ENCODE measurements at places on chromosomes 1 and 21. TPM values are rescaled to one million over a fixed set of nuclear protein-coding genes. Genes with fewer than 3 reads are reported as not detected.

DNA sequence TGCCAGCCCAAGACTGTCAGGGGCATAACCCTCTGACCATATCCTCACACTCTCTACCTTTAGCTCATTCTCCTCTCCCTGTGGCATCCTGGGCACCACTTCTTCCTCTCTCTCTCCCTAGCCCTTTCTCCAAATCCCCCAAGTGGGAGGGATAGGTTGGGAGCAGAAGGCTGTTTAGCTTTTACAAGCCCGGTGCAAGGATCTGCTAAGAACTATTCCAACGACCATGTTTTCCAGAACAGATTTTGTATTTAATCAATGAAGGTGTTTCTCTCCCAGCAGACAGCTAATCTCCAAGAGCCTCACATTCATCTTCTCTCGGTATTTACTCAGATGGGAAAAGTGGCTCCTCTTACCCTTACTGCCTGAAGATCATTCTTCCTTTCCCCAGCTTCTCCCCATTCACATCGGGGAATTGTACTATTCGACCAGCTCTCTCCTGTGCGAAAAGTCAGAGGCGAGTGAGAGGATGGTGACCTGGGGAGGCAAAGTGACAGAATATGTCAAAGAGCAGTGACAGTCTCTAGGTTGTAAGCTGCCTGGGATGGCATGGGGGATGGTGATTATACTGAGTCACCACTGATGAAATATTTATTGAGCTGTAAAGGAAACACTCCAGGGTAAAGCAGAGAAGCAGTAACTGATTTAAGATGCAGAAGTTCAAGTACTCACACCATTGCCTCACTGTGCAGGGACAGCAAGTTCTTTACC lies 47.0 kb upstream of the RBM15 start:
- DNase-seq, result peak; percentile 12

Gene FAM78B
- 0.38 TPM for total RNA-seq

Gene KRTAP10-3
- not detected for total RNA-seq

GRCh38 chr1:30672661-30673060 lies 50.7 kb downstream of the MATN1 start:
- no peak for DNase-seq

DNA sequence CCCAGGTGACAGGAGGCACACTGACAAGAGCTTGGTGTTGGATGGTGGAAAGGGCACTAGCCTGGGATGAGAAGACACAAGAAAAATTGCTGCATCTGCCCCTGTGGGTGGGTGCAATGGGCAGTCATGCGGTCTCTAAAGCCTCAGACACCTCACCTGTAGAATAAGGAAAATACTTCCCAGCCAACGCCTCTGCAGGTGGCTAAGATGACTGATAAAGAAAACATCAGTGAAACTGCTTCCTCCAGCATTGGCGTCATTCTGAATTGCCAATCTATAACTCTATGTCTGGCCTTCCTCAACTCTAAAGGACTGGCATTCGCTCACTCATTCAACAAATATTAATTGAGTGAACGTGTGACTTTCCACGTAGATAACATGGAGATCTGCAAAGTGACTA lies 100.4 kb upstream of the F3 start:
- no peak for DNase-seq

Gene PRAMEF5
- total RNA-seq, result not detected

DNA sequence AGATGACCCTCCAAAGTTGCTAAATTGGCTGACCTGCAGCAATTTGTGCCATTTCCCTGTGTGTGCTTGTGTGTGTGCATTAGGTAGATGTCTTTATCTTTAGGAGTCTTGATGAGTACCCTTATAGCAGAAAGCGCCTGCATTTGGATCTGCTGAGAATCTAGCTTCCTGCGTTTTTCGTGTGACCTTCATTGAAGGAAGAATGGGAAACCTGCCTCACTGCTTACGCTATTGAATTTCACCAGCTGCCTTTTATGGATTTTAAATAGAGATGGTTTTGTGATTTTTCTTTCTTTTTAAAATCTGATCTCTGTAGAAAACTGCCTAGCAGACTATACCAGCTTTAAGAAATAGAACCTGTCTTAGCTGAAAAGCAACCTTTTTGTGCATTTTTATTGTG lies 124.5 kb downstream of the CACHD1 start:
- DNase-seq, result no peak

- DNase-seq, result no peak
Observed at GRCh38 chr1:198558402-198558801, 17.9 kb upstream of the ATP6V1G3 start.

DNA sequence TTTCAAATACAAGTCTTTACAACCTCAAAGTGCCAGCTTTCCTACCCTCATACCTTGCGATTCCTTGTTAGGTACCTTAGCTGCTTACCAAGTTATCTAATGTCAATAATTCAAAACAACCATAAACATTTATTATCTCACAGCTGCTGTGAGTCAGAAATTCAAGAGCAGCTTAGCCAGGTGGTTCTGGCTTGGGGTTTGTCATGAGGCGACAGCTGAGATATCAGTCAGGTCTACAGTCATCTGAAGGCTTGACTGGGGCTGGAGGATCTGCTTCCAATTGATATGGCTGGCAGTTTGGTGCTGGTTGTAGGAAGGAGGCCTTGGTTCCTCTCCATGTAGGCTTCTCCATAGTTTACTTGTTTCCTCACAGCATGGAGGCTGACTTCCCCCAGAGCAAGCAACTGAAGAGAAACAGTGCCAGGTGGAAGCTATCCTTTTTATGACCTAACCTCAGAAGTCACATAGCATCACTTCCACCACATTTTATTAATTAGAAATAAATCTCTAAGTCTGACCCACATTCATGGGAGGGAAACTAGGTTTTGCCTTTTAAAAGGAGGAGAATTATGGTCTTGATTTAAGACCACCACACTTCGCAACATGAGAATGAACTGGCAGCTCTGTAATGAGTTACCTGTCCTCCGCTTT lies 103.3 kb upstream of the FGGY start:
- no peak for DNase-seq

DNA sequence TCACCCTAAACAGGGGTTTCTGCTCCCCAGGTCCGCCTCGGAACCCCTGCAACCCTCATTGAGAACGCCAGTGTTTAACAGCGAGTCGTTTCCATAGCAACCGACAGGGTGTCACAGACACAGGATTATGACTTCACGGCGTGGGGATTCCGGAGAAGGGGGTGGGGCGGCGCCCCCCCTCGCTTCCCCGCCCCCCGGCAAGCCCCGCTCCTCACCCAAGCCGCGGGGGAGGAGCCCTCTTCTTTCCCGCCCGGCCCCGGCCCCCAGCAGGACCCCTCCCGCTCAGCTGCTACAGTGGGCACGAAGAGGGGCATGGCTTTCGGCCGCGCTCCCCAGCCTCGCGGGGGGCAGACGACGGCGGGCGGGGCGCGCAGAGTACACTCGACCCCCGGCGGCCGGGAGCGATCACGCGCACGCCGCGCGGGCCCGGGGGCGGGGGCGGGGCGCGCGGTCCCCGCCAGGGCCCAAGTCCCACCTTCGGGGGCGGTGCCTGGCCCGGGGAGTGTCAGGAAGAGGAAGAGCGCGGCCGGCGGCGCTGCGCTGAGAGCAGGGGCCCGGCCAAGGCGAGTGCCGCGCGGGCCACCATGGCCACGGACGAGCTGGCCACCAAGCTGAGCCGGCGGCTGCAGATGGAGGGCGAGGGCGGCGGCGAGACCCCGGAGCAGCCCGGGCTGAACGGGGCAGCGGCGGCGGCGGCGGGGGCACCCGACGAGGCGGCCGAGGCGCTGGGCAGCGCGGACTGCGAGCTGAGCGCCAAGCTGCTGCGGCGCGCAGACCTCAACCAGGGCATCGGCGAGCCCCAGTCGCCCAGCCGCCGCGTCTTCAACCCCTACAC lies at the start of gene EFHD2:
EFHD2 (plus strand) TSS at position 501 of the 835 bp plus-strand sequence; CDS start at position 585, 84 bp downstream.
- DNase-seq, result peak; percentile 89

- no peak for DNase-seq
Observed at GRCh38 chr1:55622074-55622473, 406.9 kb upstream of the USP24 start.

DNA sequence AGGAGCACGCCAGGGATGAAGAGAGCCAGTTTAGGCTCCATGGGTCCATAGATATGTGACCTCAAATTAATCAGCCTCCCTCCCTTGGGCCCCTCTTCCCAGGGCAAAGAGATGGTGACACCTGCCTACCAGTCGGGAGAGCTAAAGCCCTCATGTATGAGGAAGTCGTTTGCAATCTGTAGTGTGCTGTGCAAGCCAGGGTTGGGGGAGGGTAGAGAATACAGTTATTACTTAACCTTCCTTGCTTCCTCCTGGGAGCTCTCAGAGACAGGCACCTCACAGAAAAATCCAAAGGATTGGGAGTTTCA lies 4.0 kb downstream of the PGLYRP4 start:
- DNase-seq, result no peak

DNA sequence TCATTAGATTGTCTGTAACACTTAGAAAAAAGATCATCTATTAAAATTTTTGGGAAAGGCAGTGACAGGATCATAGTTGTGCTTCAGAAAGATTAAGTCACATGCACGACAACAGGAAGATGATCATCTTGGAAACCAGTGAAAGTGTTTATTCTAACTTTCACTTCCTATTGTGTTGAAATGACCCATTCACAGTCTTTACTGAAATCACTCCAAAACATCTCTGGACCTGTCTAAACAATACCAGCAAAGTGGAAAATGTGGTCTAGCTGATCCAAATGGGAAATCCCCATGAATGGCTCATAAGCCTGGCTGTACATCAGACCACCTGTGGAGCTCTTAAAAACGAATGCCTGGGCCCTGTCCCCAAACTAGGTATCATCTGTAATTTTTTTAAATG lies 111.1 kb upstream of the ETV3 start:
- DNase-seq, result no peak

DNA sequence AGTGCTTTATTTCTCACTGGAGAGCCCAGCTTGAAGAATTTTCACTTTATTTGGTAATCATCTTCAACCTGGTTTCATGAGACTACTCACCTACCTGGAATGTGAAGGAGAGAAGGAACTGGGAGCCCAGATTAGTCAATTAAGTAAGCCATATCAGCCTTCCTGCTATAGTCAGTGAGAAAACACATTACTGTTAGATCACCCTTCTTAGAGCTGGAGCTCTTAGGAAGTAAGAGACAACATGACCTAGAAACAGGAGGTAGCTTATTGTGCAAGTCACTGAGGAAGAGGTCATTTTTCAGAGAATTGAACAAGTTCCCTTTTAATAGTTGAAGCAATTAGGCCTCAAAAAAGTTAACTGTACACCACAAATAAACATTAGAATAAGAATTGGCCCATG lies 49.2 kb upstream of the TEKT2 start:
- no peak for DNase-seq

Gene C8A
- total RNA-seq, result not detected

- no peak for DNase-seq
Observed at GRCh38 chr21:39037807-39038405, 145.3 kb downstream of the PSMG1 start.

- no peak for DNase-seq
Observed at GRCh38 chr21:25215698-25216384, 391.4 kb downstream of the MRPL39 start.

Gene GJA5
- 37.3 TPM for total RNA-seq

Gene TACSTD2
- total RNA-seq, result not detected

DNA sequence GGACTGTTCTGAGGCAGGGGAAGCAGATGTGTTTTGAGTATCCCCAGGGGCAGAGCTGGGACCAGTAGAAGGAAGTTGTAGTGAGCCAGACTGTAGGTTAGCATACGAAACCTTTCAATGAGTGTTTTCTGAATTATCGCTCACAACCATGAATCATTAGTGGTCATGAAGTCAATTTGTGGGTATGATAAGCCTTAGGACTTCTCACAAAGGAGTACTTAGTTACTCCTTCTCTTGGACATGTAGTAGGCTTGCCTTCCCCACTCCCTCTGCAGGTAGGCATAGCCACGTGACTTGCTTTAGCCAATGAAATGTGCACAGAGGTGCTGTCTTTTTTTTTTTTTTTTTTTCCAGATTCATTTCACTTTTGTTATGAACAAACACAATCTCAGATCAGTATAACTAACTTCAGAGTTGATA lies 23.9 kb upstream of the FAAH start:
- no peak for DNase-seq

DNA sequence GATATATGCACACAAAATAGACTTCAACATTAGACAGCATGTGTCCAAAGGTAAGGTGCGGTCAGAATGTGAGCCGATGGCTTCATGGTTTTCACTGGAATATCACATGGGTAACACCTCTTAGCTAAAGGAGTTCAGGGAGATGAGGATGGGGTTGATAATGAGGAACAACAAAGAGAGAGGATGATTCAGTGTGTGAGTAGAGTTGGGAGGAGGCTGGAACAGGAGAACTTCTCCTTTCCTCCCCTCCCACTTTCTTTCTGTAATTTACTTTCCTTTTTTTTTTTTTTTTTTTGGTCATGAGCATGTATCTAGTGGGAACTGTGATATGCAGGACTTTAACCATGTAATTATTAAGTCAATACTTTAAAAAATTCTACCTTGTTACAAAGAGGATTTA lies 99.4 kb downstream of the FASLG start:
- no peak for DNase-seq

DNA sequence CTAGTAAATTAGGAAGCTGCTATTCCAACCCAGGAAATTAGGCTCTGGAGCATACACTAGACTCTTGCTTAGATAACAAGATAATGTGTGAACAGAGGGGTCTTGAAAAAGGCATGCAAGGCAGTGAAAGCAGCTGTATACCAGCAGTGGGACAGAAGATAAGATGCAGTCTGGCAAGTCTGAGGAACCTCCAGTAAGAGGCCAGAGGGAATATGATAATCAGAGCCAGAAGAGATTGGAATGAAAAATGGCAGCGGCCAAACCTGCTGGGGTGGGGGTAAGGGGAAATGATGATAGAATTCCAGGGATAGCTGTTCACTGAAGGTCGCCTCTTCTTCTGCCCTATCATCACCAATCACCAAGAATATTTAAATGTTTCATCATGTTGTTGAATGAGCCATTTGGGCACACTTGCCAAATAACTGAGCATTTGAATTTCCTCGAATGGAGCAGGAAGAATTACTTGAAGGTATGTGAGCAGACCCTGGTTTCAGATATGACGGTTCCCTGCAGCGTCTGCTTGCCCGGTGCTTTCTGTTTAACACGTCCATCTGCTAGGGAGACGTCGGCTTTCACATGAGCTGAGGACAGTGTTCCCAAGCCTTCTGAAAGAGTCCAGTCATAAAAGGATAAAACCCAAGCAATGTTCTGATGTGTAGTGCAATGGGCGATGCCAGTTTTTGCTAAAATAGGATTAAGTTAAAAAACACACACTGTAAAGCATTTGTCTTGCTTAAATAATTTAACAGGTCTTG lies 173.3 kb downstream of the RWDD3 start:
- no peak for DNase-seq
